Activated naive CD4-positive, alpha-beta T cell treated with anti-CD3 and anti-CD28 coated beads, Interleukin-2, amount 50 U/mL, for 16 hours (primary cell): ENCODE measurements at places on chromosomes 1 and 21.

- no peak for DNase-seq
These were observed 369.6 kb downstream of the RYR2 start for GRCh38 chr1:237411621-237412020.

- DNase-seq, result no peak
These were observed 129.3 kb downstream of the CNIH3 start for GRCh38 chr1:224745394-224745793.

DNA sequence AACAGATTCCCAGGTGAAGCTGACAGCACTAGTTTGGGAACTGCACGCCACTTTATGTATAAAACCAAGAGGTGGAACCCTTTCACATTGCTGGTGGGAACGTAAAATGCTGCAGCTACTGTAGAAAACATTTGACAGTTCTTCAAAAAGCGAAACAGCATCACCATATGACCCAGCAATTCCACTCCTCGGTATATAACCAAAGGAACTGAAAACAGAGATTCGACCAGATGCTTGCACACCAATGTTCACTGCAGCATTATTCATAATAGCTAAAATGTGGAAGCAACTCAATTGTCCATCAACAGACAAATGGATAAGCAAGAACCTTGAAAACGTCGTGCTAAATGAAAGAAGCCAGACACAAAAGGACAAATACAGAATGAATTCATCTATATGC lies 17.5 kb downstream of the RSPH1 start:
- no peak for DNase-seq

DNA sequence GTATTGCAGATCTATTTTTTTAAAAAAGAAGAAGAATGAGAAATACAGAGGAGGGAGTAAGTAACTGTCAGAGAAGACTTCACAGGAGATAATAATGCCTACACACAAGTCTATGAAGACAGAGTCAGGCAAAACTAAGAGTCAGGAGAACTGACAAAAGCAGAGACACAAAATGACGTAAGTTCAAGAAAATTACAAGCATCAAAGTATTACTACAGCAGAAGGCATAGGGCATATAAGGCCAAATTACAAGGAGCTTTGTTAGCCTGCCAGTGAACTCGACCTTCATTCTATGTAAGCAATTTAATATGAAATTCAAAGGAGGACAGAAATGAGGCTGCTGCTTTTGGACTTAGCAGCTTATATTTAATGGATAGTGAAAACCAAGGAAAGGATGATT lies 23.7 kb downstream of the FAF1 start:
- DNase-seq, result no peak

DNA sequence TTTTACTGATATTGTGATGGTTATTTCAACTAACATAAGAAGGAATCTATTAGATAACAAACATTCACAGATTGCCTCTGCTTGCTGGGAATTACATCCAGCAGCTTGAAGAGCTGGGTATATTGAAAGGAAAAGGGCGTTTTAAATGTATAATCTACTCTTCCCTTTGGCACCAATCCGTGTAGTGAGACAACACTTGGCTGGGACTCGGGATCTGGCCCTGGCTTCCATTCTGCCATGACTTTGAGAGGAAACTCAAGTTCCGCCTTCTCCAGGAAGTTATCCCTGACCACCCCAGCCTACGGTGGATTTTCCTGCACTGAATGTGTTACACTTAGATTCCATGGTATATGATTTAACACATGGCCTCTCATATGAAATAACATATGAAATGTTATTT lies 86.9 kb upstream of the UBE2U start:
- no peak for DNase-seq

DNA sequence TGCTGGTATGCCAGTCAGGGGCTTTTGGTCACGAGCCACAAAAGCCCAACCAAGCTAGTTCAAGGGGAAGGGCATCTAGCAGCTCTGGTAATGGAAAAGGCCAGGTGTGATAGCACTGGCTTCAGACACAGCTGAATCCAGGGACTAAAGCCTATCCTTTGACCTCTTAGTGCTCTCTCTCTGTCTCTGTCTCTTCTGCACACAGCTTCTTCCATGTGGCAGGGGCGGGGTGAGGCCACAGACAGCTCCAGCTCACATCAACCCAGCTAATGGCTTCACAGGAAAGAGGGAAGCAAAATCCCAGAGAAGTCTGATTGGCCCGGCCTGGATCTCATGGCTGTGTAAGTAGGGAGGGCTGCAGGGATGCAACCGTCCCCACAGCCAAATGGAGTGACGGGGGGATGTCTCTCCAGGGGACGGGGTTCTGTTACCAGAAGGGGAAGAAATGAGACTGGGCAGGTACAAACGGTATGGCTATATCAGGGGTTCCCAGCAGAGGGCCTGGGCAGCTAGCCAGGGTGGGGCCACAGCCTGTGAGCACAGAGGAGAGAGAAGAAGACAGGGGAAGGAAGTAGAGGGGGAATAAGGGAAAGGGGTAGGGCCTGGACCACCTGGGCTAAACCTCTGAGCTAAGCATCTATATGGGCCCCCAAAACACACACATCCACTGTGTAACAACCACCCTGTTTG lies 42.4 kb downstream of the FBXO2 start:
- DNase-seq, result no peak
